Activated naive CD8-positive, alpha-beta T cell treated with anti-CD3 and anti-CD28 coated beads, Interleukin-2, amount 10 ng/mL, durations not matched to agents 7 days and 5 days (primary cell): ENCODE measurements at places on chromosomes 2 and 18.
A peak's percentile ranks its signal among the peaks of the same experiment; 100 is the strongest.

GRCh38 chr18:44996261-44996660, 315.6 kb downstream of the SETBP1 start:
- DNase-seq, result no peak

GRCh38 chr2:227853204-227853629, 18.2 kb upstream of the DAW1 start:
- DNase-seq, result no peak

DNA sequence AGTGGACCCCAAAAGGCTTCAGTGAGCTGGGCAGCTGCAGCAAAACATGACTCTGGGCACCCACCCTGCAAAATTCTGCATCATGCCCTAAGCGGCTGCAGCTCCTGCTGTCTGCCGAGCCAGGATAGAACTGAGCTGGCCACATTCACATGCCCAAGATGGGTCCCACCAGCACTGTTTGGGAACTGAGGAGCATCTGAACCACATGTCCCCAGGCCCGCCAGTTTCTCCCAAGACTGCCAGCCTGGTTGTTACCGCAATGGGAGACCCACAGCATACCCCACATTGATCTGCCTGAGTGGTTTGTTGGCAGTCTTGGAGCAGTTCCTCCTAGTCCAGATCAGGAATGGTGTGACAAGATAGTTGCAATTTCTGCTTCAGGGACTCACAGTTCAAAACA, 946.8 kb downstream of the CPS1 start:
- DNase-seq, result no peak

DNA sequence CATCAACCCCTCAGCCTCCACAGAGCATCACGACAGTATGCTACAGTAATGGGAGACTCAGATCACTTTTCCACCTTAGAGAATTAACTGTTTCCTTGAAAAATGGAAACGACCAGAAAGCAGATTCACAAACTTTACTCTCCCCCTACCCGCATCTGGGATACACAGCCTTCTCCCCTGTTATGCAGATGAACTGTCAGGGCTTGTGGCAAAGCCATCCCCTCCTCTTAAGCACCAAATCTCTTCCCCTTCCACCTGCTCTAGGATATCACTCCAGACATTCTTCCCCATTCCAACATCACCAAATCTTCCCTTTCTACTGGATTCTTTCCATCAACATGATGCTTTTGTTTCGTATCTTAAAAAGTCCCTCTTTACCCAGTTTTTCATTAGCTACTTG, 26.4 kb downstream of the NEB start:
- DNase-seq, result no peak

DNA sequence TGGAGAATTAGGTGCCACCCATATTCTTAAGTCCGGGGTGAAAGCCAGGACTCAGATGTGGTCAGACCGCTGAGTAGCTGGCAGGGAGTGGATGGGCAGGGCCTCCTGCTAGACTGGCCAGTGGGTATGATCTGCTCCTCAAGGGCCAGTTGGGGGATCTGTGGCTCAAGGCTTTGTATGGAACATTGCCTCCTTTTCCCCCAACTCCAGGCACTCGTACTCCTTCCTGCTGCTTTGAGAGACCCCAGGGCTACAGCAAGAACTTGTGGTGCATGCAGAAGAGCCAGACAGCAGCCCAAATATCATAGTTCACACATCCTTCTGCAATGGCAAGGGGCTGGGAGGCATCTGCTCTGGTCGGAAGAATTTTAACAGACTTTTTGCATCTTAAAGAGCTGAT, 61.7 kb downstream of the PDCL3 start:
- no peak for DNase-seq

DNA sequence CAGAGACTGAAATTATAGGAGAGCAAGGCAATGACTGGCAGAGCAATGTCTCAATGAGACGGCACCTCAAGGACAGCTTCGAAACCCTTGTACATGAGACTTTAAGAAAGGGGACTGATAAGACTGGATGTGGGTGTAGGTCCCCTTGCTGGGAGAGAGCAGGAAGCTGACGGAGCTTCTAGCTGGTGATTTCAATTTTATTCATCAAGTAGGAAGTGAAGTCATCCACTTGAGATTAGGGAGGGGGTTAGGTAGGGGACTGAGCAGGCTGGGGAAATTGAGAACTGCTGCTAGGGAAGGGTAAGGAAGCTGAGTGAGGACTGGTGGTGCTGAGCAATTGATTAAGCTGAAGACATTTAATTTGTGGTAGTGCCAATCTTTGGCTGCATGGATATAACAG, 99.5 kb upstream of the ITGB6 start:
- no peak for DNase-seq

DNA sequence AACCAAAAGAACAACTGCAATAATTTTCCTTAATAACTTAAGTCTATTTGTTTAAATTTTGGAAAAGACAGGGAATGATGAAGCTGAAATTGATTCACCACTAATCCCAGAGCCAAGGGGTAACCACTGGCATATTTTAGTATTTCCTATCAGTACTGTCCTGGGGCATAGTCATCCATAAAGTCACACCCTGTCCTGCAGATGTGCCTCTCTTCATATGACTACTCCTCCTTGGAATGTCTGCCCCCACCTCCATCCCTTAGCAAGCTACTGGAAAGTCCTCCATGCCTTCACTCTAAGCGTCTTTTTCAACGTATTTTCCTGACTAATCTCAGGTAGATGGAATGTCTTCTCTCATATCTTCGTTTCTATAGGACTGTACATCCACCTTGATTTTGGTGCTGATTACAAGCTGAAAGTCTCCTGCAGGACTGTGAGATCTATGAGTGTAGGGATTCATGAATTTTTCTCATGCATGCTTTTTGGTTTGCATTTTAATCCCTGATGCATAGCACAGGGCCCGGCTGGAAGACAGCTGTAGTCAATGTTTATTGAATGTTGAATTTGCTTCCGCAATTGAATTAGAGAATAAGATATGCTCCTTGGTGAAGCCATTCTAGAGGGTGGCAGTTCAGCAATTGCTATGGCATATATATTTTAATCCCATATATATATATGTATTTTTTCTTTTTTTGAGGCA, 85.6 kb downstream of the MOGAT1 start:
- DNase-seq, result no peak

GRCh38 chr18:72700961-72701710, 157.0 kb upstream of the CBLN2 start:
- DNase-seq, result no peak

- no peak for DNase-seq
Measured at GRCh38 chr18:23634692-23635091, 28.0 kb downstream of the ANKRD29 start.

DNA sequence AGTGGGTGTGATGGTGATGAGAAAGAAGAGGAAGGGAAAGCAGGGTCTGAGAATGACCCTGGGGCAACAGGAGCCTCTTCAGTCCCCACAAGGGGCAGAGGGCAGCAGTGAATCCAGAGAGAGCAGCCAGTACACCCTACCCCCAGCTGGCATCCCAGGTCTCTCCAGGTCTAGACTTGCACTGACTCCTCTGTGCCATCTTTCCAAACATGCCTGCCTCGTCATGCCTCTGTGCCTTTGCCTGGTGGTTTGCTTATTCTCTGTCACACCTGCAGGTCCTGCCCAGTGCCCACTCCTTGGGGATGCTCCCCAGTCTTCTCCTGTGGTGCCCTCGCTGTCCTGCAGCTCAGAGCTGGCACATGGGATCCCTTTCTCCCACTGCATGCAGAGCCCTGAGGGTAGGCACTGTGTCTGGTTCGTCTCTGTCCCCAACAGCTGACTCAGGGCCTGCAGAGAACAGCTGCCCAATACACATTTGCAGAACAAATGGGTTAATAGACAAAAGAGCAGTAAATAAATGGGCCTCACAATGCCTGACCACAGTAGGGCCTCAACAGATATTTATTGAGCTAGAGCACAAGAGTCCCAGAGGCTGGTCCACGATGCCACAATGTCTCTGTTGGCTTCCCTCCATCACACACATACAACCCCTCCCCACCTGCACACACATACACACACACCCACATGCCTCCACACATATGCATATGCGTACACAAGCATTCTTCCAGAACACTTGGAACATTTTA, 89.8 kb downstream of the HS1BP3 start:
- no peak for DNase-seq

DNA sequence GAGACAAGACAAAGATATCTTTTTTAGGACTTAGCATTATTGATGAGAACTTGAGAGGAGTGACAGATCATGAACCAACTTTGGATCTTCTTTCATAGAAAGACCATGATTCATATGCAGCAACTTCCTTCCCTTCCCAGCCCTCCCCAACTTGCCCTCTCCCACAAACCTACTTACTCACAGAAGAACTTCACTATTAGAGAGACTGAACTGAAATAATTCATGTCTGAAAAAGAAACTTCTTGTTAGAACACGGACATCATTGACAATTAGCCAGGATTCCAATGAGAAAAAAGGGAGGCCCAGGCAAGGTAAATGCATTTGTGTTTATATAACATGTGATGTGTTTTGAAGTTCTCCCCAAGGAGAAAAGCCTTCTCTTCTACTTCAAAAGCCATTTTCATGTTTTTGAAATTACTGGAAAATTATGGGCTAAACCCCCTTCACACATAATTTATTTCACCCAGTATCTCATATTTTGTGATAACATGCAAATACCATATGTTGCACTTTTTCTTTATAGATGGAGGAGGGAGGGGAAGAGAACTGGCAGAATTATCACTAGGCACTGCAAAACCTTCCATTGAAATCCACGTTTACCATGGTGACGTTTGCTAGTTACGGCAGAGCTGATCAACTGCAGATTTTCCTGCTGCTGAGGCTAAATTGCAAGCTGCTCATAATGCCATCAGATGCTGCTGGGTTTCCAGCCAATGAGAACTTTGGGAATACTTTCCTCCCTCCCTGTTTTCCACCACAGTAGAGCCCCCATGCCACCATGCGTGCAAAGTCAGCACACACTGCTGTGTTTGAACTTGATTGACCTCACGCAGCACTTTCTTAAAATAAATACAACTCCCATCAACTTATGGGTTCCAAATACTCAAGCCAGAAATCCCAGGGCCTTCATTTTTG, 294.7 kb downstream of the MEIS1 start:
- DNase-seq, result no peak

- no peak for DNase-seq
Measured at GRCh38 chr18:57748770-57749603, 54.1 kb downstream of the ATP8B1 start.

- no peak for DNase-seq
Measured at GRCh38 chr2:196798980-196799379, 503 bp downstream of the GTF3C3 start.

- DNase-seq, result no peak
Measured at GRCh38 chr2:178219247-178219646, 24.9 kb downstream of the OSBPL6 start.

DNA sequence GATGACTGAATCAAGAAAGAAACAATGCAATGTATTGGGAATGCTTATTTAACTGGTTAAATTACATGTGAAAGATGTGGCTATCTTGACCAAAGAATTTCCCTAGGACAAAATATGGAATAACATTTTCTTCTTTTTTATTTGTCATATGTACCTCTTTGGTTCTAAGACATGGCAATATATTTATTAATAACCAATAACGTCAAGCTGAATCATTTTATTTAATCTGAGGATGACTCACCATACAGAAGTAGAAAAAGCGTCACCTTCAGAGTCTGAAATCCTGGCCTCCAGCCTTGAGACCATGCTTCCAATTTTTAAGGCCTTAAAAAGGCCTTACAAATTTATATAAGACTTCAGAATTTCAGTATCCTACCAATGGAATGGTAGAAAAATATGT, 1464.9 kb downstream of the SUCLG1 start:
- no peak for DNase-seq

GRCh38 chr2:162085090-162085891, 11.3 kb upstream of the DPP4 start:
- DNase-seq, result no peak

DNA sequence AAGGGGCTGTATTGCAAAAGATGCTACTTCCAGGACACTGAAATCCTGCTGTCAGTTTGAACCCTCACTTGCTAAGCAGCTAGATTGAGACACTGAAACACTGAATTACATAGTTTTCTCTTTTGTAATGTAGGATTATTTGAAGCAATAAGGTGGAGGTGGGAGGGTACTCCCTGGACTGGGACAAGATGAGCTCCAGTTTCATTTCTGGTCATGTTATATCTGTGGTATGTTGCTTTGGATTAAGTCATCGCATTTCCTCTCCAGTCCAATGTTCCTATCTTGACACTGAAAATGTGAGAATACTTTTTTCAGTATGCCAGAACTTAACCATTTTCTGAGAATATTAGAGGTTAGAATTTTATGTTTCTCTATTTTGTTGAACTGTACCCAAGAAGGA, 426.2 kb upstream of the MEX3C start:
- DNase-seq, result no peak

DNA sequence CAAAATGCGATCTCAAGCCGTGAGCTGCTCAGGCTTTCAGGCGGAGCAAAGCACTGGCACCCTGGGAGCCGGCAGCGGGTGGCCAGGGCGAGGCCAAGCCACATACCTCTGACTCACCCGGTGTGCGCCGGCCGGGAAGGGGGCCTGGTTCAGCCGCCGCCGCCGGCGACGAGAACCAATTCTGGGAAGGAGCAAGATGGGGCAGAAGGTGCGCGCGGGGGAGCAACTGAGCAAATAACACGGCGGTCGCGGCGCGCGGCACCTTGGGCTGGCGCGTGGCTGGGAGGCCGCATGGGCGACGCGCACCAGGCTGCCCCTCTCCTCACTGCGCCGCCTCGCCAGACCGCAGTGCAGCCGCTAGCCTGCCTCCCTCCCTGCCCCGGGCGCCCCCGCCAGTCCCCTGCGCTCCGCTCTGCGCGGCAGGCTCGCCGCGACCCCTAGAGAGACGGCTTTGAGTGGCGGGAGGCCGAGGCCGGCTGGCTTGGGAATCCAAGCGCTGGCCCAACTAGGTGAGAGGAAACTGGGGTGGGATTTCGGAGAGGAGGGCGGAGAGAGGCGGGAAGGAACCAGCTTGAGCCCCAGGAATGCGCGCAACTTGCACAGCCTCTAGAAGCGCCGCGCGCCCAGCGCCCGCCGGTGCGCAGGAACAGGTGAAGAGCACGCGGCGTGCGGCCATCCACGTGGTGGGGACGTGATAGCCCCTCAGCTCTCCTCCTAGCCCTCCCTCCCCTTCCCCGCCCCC, 3.2 kb downstream of the NRP2 start:
- peak; percentile 42 for DNase-seq

- DNase-seq, result no peak
Measured at GRCh38 chr18:58991167-58991798, 126.6 kb downstream of the ZNF532 start.

GRCh38 chr2:179410552-179411356, 146.1 kb upstream of the SESTD1 start:
- DNase-seq, result no peak

- no peak for DNase-seq
Measured at GRCh38 chr18:35458677-35459441, 38.9 kb downstream of the INO80C start.

DNA sequence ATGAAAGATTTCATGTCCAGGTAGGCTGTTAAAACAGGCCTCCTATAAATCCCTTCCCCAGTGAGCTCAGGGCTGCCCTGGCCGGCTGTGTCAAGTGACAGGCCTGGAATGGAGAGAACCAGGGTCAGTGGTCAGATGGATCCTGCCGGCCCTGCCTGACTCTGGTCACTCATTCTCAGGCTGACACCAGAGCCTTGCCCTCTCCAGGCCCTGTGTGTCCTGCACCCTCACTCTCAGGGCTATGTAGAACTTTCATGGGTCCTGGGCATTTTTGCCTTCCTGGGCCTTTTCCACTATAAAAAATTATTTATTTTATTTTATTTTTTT, 82.0 kb upstream of the RGPD5 start:
- DNase-seq, result no peak

GRCh38 chr2:19942199-19942598, 40.4 kb upstream of the TTC32 start:
- DNase-seq, result no peak
